ENCODE measurements at places on chromosomes 3 and 15.
A peak's percentile ranks its signal among the peaks of the same experiment; 100 is the strongest.

DNA sequence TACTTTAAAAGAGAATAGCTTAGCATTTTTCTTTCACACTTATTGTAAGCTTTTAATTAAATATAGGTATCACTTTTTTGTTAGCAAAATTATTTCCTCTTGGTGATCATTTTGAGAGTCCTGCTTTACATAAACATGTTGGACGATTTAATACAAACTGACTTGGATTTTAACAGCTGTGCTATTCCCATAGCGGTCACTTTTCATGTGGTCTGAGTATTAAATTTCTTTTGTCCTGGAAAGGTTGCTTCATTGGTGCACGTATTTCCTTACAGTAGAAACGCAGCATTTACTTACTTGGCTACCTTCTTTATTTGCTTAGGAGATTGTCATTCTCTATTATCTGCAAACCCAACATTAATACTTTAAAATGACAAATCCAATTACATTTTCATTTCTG is 109.4 kb downstream of the ATG7 start:
- no peak for DNase-seq

- DNase-seq, result no peak
Measured at GRCh38 chr3:12253516-12254343, 35.1 kb upstream of the PPARG start.

- DNase-seq, result no peak
Measured at GRCh38 chr15:90286678-90287077, 21.2 kb downstream of the NGRN start.

- DNase-seq, result no peak
Measured at GRCh38 chr3:109213321-109213720, 76.8 kb downstream of the C3orf85 start.

- DNase-seq, result no peak
Measured at GRCh38 chr15:72173401-72173800, 24.2 kb downstream of the GRAMD2A start.

DNA sequence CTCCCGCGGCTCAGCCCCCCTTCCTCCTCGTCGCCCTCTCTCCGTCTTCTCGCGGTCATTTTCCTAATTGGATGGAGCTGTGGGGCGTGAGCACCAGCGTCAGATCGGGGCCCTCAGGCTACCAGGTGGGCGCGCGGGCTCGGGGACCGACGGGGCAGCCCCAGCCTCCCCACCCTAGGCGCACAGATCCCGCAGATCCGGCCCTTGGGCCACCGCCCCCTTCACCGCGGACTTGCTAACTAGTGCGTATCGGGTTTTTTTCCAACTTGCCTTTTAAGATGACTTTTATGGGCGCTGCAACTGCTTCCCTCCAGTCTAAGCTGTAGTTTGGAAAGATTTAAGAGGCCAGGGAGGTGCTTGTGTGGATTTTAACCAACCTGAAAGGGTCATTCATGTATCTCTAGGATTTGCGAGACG is 1.3 kb downstream of the ZNF710 start:
- peak; percentile 38 for DNase-seq

DNA sequence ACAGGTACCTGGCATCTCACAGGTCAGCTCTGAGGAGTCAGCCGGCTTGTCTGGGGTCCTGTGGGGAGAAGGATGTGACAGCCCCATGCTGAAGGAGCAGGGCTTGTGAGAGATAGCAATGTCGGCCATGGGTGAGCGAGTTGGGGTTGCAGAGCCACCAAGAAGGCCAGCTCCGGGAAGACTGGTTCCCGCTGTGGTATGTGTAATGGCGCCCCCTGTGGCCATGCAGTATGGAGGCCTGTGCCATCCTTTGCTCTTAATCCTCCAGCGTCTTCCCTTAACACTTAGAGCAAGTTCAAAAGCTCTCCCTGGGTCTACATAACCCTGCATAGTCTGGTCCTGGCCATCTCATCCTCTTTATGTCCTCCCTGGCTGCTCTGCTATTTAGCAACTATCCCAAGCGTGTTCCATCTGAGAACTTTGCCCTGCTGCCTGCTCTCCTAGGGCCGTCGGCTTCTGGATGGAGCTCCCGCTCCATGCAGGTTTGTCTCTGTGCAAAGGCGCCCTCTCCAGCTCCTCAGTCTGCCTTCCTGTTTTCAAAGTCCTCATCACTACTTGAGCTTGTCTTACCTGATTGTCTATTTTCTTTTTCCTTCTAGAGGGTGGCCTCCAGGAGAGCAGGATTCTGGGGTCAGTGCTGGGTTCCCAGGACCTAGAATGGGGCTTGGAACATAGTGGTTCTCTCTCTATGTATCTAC is 40.8 kb upstream of the IQCF6 start:
- no peak for DNase-seq

- no peak for DNase-seq
Measured at GRCh38 chr3:184663756-184664155, 48.1 kb downstream of the MAGEF1 start.

GRCh38 chr15:63308947-63309346 is 31.5 kb downstream of the APH1B start:
- no peak for DNase-seq

- DNase-seq, result no peak
Measured at GRCh38 chr3:186261638-186262037, 100.4 kb downstream of the DGKG start.

DNA sequence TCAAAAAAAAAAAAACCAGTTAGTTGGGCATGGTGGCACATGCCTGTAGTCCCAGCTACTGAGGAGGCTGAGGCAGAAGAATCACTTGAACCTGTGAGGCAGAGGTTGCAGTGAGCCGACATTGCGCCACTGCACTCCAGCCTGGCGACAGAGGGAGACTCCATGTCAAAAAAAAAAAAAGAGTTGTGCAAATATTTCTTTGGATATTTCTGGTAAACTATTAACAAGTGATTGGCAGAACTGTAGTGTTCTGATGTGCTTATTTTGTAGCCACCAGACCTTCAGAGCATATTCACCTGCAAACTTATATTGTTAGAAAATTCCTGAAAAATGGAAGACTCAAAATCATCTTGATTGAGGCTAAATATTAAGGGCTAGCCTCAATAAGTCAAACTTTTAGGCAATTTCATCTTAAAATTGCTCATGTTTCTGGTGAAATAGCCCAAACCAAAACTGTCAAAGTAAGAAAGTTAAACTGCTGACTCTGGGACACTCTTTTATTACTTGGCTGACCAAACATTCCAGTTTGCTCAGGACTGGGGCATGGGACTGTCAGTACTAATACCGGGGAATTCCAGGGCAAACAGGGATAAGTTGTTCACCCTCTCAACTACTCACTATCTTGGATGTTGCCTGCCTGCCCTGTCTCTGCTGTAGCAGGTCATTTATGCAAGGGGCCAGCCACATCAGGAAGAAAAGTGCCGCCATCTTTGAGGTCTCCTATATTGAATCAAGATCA is 37.0 kb downstream of the ABHD2 start:
- DNase-seq, result no peak

- no peak for DNase-seq
Measured at GRCh38 chr3:172705170-172705569, 5.7 kb downstream of the NCEH1 start.

GRCh38 chr3:186225603-186226002 is 116.7 kb upstream of the ETV5 start:
- no peak for DNase-seq

DNA sequence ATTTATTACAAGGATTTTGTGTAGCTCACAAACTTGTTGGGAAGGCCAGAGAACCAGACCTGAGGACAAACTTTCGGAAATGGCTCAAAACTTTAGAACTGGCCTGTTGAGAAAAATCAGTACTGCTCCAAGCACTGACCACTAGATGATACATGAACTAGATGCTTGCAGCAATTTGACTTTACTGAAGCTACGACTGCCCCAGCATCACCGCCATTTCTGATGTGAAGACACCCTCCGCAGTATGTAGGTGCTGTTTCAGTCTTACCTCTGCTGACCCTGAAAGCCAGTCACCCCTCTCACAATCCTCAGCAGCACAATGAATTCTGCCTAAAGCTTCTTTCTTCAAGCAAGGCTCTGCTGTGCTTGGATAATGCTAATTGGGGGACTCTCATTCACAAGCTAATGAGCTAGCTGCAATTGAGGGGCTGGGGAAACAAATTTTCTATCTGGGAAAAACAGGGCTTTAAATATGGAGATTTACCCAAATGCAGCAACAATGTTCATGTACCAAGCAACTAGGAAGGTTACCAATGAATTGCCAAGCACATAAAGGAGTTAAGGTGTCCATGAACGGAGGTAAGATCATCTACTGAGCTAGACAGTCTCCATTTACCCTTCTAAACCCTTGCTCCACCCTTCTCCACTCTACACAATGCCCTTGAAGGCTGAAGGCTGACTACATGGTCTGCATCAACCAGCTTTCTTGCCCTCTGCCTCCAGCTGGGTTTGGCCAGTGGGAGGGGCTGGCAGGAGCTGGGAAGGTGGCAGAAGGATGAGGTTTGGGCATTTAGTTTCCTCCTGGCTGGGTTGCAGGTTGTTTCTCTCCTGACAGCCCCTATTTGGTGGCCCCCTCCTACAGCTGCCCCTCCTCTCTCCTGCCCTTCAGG is 53.2 kb upstream of the FSTL1 start:
- DNase-seq, result no peak

GRCh38 chr3:121477589-121477988 is 68.2 kb downstream of the POLQ start:
- no peak for DNase-seq

GRCh38 chr3:187743195-187744141 is 1.8 kb downstream of the BCL6 start:
- DNase-seq, result peak; percentile 28

DNA sequence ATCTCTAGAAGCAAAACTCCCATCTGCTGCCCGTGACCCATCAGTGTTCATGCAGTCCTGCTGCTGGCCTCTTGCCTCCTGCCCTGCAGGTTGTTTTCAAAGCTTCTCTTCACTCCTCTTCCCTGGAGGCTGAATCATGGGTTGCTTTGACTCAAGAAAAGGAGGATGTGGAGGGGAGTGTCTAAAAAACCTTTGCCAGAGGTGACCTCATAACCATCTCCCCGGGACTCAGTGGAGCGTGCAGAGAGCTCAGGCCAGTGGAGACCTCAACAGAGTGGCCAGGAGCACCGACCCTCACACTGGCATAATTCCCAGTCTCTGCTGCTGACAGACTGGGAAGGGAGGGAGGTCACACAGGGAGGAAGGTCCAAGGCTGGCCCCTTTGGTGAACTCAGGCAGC is 60.9 kb upstream of the ITGA11 start:
- DNase-seq, result no peak

- no peak for DNase-seq
Measured at GRCh38 chr3:128991355-128991895, 2.5 kb downstream of the CFAP92 start.

DNA sequence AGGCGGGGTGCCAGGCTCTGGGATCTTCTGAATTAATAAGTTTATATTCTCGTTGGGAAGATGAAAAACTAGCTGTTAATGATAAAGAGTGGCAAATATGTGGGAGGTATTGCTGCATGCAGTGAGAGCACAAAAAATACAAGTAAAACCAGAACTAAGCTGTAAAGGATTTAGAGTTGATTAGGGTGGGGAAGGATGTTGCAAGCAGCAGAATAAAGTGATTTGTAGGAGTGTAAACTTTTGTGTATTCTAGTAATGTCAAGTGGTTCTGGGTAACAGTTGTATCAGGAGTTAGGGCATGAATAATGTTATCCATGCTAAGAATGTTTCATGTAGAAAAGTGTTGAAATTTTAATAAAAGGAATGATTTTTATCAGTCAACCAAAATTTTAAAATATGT is 18.1 kb downstream of the CRYBG3 start:
- DNase-seq, result no peak

GRCh38 chr3:28915741-28916500 is 364.9 kb upstream of the RBMS3 start:
- DNase-seq, result no peak

DNA sequence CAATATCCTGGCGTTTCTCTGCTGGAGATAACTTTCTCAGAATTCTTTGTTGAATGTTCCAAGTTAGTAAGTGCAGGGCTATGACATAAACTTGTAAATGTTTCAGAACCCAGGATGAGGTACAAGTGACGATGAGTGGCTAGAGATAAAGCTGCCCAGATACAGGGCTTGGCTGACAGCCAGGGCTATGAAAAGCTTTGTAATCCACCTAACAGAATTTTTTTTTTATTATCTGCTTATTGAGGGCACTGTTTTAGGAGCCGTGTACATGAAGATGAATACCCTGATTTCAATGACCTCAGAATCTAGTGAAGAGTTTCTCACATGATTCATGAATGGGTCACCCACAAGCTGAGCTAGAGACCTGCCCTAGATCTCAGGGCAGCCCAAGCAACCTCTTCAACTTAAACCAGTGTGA is 431.4 kb downstream of the DIPK2A start:
- DNase-seq, result no peak

- no peak for DNase-seq
Measured at GRCh38 chr3:112751564-112752512, 94.8 kb downstream of the CD200R1L start.

GRCh38 chr3:183563536-183563874 is 8.0 kb upstream of the KLHL6 start:
- no peak for DNase-seq

GRCh38 chr3:9118222-9118621 is 131.2 kb downstream of the SRGAP3 start:
- DNase-seq, result no peak

DNA sequence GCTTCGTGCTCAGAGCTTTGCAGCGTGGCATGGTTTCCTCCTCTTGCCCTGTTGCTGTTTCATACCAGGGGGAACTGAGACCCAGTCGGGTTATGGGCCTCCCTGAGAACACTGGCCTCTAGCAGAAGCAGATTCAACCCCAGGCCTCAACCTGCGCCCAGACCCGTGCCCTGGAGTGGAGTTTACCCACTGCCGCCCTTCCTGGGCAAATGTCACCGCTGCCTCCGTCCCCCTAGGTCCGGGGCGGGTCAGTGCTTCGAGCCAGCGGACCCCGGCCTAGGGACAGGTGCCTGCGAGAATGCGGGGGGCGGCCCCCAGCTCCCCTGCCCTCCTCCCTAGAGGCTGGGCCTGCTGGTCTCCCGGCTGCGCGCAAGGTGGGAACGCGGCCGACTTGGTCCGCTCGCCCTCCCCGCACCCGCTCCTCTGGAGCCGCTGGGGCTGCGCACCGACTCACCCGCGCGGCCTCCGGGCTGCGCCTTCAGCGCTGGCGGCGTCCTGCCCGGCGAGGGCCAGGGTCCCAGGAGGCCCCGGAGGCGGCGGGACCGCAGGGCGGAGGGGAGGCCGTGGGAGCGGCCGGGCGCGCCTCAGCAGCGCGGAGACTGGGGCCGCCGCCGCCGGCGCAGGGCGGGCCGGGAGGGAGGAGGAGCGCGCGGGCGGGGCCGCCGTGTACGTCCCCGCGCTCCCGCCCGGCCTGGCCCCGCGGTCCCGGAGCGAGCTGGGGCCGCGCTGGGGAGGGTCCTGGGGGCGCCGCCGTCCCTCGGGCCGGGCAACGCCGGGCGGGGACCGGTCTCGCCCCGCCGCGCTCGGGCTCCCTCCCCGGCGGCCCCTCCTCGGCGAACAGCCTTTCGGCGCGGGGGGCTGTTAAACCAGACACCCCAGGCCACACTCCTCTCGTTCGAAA is at the start of gene PIGZ:
Gene PIGZ, minus strand, starts transcription at position 601 of the 901 bp plus-strand sequence. CDS start 16,802 bp downstream, outside the sequence.
- peak; percentile 63 for DNase-seq

GRCh38 chr3:40096661-40097111 is 212.8 kb upstream of the EIF1B start:
- DNase-seq, result no peak

DNA sequence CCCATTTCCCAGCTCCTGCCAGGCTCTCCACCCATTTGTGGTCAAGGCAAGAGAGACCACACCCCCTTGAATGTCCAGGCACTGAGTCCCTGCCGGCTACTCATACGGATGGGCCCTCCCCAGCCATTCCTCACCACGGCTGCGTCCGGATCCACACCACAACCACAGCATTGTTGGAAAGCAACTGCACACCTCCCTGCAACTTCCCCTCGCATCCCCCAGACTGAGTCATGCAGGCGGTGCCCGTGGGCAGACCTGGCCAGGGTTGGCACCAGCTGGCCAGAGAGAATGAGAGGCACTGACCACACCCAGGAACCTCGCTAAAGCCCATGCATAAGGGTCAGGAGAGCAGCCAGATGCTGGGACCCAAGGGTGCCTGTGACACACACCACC is 30.5 kb downstream of the LOXL1 start:
- DNase-seq, result no peak
